ENCODE measurements at places on chromosomes 6 and 20. TPM values are rescaled to one million over a fixed set of nuclear protein-coding genes. Genes with fewer than 3 reads are reported as not detected.

GRCh38 chr20:63378626-63379025, 17.5 kb upstream of the CHRNA4 start:
- peak; percentile 79 for DNase-seq

GRCh38 chr6:53357576-53358360, 9.0 kb upstream of the ELOVL5 start:
- DNase-seq: no peak

- no peak for DNase-seq
Observed at GRCh38 chr6:53906842-53907241, 112.0 kb downstream of the LRRC1 start.

DNA sequence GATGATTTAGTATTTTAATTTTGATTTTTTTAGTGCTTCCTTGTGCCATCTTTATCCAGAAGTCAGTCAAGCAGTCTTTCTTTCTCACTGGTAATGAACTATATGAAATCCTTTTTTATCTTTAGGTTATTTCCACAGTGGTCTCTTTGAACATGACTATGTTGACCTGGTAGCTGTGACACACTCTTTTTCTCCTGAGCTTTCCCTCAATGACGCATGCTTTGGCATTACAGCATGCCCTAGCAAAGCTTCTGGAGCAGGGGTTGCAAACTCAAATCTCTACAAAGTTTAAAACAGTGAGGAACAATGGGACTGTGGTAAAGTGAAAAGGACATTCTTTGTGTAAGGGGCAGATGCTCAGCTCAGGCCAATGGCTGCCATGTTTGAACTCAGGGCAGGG, 4.5 kb upstream of the PLAGL1 start:
- DNase-seq: no peak

DNA sequence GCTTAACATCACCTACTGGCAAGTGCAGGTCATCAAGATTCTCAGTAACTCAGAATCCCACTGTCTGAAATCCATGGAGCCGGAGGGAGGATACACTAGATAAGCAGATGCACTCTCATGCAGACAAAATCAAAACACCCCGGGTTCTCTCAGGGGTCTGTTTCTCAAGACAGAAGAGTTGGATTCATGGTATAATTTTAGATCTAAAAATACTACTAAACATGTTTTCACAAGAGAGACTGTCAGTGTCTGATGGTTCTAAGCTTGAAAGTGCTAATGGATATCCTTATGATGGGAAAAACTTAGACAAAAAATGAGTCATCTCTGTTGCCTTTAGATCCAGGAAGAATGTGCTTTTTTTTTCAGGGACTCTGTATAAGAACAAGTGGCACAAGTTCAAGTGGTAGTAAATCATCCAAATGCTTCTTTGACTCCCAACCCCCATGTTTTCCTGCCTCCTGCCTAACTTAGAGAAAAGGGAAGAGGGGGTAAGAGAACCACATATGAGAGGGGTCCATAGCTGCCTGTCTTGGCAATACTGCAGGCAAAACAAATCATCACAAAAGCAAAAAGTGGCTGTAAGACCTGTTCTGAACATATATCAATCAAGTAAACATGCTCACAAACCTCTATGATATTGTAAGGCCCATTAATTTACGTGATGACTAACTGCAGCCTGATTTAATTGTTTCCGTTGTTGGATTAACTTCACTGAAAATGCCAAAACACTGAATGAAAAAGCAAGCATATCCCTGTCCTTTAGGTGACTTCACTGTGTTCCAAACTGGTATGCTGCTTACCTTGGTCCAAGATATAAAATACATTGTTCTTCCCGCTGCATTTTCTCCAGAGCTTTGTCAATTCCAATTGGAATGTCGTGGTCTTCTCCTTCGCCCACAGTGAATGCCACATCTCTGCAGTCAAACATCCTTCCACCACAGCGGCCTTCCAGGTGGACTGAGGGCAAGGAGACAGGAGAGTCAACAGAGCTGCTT, 84.0 kb upstream of the TULP1 start:
- no peak for DNase-seq

- no peak for DNase-seq
Observed at GRCh38 chr6:152241013-152241766, 396.0 kb downstream of the SYNE1 start.

GRCh38 chr20:35604449-35604747, 11.2 kb upstream of the SPAG4 start:
- peak; percentile 91 for DNase-seq

- no peak for DNase-seq
Observed at GRCh38 chr6:154605178-154605881, 94.8 kb upstream of the CNKSR3 start.

DNA sequence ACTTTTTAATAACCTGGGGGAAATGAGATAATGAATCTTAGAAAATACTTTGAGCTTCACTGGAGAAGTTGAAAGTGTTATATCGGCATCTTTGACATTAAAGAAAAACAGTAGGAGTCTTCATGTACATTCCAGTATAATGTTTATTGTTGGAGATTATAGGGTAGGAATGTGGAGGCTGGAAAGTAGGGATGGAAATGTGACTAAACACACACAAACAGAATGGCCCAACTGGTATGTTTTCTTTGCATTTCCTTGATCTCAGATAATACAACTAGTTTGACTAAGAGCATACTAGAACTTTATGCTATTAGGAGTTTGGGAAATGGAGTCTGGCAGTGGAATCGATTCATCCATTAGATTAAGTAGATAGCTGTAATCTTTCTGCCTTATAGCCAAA, 10.1 kb upstream of the BAG2 start:
- no peak for DNase-seq

- DNase-seq: peak; percentile 91
Observed at GRCh38 chr6:30447237-30447636, 42.1 kb upstream of the HLA-E start.

- DNase-seq: no peak
Observed at GRCh38 chr6:46011188-46012085, 4.2 kb downstream of the CLIC5 start.

GRCh38 chr20:21106171-21107017, at the start of gene LINC00237:
TSS of gene LINC00237 (minus strand) at chr20:21106358.
- DNase-seq: peak; percentile 66

- no peak for DNase-seq
Observed at GRCh38 chr20:56517641-56518040, 6.9 kb upstream of the FAM209A start.

- peak; percentile 20 for DNase-seq
Observed at GRCh38 chr20:51631011-51631950, 88.8 kb upstream of the NFATC2 start.

DNA sequence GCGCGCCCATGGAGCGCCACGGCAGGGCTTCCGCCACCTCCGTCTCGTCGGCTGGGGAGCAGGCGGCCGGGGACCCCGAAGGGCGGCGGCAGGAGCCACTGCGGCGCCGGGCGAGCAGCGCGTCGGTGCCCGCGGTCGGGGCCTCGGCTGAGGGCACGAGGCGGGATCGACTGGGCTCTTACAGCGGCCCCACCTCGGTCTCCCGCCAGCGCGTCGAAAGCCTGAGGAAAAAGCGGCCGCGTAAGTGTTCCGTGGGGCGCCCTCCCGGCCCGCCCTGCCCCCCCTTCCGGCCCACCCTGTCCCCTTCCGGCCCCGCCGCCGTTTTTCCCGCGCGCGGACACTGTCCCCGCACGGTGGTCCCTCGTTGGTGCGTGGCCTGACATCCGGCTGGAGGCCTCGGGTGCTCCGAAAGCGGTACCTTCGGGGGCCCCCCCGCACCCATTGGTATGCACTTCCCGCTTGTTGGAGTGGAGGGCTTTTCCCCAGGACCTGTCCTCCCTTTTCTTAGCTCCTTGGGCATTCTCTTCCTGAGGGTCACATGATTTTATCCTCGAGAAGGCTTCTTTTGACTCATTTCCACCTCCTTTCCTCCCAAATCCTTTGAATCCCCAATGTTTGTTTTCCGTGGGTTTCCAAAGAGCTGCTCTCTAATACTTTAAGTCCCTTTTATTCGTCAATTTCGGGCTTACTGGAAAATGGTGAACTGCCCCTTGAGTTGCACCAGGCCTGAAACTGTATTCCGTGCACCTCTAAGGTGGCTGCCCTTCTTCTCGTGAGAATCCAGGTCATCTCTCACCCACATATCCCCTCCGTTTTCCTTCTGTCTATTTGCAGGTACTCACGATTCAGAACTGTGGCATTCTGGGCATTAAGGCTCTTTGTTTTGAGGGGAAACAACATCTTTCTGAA, 556 bp downstream of the PANK2 start:
- DNase-seq: peak; percentile 63

- DNase-seq: no peak
Observed at GRCh38 chr6:37496951-37497885, 2.5 kb downstream of the CCDC167 start.

DNA sequence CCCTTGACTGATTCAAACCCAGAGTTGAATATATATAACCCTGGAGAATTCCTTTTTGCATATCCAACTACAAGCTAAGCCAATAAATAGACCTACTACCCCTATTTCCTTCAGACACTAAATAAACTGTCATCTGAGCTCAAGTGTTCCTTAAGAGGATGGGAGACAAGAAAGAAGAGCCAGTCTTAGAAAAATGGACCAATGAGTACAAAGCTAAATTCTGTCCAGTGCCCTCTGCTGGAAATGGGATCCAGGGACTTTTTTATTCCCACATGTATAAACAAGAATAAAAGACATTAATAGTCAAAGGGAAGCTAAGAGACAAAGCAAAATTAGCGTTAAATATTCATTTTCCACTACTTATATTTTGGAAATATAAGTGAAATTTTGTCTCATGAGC, 4.8 kb downstream of the PPP1R10 start:
- DNase-seq: no peak

DNA sequence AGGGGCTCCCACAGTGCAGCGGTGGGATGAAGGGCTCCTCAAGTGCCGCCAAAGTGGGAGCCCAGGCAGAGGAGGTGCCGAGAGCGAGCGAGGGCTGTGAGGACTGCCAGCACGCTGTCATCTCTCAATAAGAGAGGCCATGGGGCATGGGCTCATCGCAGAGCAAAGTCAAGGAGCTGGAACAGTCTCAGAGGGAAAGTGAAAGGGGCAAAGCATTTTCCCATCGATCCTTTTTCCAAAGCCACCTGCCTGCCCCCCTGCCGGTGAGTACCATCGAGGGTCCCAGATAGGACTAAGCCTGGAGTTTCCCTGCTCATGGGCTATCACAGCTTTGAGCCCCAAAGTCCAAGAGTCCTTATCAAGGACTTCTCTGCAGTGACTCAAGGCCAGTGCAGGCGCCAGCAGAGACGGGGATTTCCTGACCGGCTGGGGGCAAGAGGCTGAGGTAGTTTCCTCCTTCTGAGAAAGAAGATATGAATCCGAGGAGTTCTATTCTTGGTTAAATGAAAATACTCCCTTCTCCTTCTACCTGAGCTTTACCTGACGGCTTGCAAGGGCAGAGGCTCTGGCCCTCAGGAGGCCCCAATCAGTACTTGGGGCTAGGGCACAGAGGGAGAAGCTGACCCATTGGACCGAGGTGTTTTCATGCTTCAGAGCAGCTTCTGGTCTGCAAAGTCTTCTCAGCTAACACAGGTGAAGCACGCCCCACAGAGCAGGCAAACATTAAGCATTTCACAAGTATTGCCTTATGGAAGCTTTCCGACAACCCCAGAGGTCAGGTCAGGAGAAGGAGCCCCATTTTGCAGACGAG, 22.6 kb downstream of the ETV7 start:
- peak; percentile 35 for DNase-seq

DNA sequence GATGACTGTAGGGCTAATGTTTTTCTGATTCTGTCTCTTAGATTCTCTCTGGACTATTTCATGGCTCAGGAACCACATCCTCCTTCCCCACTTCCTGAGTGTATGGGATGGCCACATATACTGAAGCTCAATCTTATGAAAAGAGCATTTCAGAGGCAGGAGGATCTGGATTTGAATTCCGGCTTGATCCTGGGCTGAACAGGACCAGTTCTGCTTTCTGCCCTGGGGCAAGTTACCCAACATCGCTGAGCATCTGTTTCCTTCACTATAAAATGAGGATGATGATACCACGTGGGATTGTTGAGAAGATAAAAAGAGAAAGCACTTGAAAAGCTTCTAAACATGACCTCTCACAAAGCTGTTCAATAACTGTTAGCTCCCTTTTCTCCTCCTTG, 168.4 kb upstream of the TNFAIP3 start:
- DNase-seq: no peak

DNA sequence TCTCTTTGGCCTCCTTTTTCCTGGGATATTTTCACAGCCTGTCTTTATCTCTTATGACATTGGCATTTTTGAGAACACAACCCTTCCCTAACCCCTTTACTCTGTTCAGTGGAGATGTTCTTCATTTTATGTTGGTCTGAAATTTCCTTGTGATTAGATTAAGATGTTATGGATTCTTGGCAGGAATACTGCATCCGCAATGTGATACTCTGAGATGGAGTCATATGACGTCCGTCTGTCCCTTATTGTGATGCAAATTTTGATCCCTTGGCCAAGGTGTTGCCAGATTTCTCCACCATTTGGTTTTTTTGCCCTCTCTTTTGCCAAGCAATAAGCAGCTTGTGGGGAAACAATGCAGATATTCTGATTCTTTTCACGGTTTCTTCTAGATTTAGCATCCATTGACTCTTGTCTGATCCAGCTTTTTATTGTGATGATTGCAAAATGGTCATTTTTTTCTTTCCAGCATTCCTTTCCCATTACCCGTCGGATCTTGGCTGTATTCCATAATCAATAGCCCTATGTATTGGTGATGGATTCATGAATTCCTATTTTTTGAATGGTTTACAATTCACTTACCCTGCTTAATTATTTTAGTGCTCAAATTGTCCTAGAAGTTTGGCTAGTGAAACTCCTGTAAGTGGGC, 85.1 kb downstream of the NCOA3 start:
- no peak for DNase-seq

- DNase-seq: no peak
Observed at GRCh38 chr6:110181131-110182030, 1.2 kb downstream of the CDC40 start.

DNA sequence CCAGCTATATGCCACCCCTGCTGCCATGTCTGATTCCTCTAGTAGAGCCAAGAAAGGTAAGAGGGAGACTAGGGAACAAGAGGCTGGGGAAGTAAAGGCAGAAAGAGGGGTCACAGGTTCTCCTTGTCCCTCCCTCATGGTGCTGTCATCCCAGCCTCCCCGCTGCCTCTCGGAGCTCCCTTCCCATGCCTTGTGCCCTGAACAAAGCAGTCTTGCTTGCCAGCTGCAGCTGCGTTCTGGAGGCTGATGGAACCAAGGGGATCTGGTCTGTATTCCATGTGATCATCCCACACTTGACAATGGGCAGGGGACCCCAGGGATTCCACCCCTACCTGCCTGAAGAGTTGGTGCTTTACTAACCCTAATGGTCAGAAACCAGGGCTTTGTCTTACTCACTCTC, 61.4 kb downstream of the DAAM2 start:
- DNase-seq: no peak

- no peak for DNase-seq
Observed at GRCh38 chr6:80357081-80357480, 250.6 kb downstream of the BCKDHB start.

CLIC5 gene
- 0.11 TPM for total RNA-seq

MMUT gene
- total RNA-seq: 16.1 TPM

SAMD10 gene
- total RNA-seq: 6.0 TPM

ADA gene
- 15.9 TPM for total RNA-seq

MUC21 gene
- not detected for total RNA-seq

TSHZ2 gene
- total RNA-seq: 0.07 TPM

CPNE5 gene
- 0.29 TPM for total RNA-seq

TMEM74B gene
- 2.8 TPM for total RNA-seq

PAX1 gene
- not detected for total RNA-seq

ZC2HC1B gene
- total RNA-seq: not detected

CUL7 gene
- 35.0 TPM for total RNA-seq

LST1 gene
- total RNA-seq: not detected

F13A1 gene
- total RNA-seq: 1.1 TPM

ABHD16B gene
- total RNA-seq: not detected

HMGA1 gene
- 1,595 TPM for total RNA-seq

BMP5 gene
- 0.49 TPM for total RNA-seq

SLC35B2 gene
- 57.2 TPM for total RNA-seq

Measured in endodermal cell (in vitro differentiated cells).